DMS153 (cell line): ENCODE measurements at places on chromosomes 5 and 9.
A peak's percentile ranks its signal among the peaks of the same experiment; 100 is the strongest.

GRCh38 chr5:132526974-132527564 lies 16.3 kb downstream of the IL5 start:
- no peak for DNase-seq

- no peak for DNase-seq
Measured at GRCh38 chr5:127410959-127411358, 106.5 kb upstream of the PRRC1 start.

- no peak for DNase-seq
Measured at GRCh38 chr9:5817862-5818261, 15.1 kb downstream of the ERMP1 start.

DNA sequence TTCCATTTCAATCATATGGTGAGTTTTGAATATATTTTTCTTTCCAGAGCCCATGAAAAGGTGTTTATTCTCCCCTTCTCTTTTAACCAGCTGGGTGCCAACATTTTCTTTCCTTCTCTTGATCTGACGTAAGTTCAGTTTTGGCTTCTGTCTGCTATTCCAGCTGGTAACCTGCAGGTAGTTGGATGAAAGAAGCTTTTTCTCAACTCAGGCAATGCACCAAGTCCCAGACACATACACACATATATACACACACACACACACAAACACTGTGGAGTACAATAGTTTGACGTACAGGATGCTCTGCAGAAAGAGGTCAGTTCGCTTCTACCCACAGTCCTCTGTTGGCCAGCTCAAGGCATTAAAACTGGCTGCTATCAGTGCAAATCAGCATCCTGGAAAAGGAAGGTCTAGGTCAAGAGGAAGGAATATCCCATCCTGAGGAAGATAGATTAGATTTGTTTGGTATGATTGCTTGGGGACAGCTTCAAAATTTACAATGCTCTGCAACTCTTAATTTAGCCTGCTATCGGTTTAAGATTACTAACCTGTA lies 214.3 kb upstream of the SEMA6A start:
- no peak for DNase-seq

DNA sequence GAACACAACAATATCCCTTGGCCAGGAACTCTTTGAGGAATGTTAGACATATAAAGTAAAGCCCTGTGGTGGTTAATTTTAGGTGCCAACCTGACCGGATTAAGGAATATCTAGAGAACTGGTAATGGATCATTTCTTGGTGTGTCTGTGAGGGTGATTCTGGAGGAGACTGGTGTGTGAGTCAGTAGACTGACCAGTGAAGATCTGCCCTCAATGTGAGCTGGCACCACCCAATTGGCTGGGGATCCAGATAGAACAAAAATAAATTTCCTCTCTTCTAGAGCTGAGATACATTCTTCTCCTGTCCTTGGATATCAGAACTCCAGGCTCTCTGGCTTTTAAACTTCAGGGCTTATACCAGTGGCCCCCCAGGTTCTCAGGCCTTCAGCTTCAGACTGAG lies 56.2 kb upstream of the TNPO1 start:
- DNase-seq, result no peak

DNA sequence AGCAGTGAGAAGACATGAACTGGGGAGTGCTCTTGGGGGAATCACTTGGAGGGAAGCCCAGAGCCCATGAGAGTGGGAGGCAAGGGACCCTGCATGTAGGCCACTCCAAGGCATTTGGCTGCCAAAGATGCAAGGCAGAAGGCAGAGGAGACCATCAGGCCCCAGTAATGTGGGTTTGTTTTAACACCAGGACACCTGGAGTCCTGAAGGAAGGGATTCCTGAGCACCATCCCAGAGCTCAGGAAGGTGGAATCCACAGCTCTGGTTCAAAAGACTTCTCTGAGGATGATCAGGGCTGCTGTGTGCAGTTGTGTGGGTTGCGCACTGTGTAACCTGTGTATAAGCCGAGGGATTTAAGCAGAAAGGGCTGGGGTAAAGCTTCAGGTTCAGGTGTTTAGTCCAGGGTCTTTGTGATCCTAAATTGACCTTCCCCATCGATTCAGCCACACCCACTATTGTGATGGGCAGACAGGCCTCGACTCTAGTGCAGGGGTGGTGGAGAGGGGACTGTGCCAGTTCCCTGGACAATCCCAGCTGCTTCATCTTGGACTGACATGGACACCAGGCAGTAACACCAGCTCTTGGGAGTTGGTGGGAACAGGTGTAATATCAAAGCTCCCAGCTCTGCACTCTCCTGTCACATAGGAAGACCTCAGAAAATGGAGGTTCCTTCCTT lies 11.0 kb downstream of the B4GALT7 start:
- DNase-seq, result no peak

GRCh38 chr5:42490831-42491230 lies 67.6 kb downstream of the GHR start:
- no peak for DNase-seq

GRCh38 chr5:170576602-170577535 lies 73.0 kb downstream of the KCNIP1 start:
- DNase-seq, result no peak

DNA sequence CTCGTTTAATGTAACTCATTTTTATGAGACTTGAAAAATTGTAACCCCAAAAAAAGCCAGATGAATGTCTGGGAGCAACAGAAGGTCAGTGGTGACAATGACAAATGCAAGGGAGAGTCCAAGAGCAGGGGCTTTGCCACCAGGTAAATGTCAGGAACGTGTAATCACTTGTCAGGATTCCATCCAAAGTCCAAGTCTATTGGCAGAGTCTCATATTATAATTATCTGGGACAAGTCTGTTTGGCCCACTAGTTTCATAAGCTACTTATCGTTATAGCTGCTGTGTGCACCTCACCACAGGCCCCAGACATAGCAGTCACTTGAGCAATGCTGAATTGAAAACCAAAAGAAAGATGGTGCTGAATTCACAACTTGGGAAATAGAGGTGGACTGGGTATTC lies 180.8 kb downstream of the DNAH5 start:
- no peak for DNase-seq

GRCh38 chr5:172606156-172606785 lies 34.8 kb upstream of the NEURL1B start:
- no peak for DNase-seq

- DNase-seq, result no peak
Measured at GRCh38 chr9:69351227-69351626, 26.2 kb downstream of the ENTREP1 start.

DNA sequence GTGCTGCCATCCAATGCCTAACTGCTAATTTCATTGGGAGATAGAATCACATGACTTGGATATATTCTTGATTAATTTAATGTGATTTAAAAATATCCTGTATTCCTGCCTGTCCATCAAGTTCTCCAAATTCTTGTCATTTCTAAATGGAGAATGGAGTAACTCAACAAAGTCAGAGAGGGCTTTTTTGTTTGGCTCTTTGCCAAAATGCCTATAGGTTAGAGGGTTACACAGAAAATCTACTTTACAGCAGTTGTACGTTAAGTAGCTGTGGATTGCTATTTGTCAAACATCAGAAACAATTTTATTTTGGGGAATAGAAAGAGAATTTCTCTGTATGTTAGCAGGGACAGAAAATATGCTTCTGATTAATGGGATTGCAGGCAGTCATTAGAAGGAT lies 5.9 kb downstream of the PIK3R1 start:
- DNase-seq, result no peak

DNA sequence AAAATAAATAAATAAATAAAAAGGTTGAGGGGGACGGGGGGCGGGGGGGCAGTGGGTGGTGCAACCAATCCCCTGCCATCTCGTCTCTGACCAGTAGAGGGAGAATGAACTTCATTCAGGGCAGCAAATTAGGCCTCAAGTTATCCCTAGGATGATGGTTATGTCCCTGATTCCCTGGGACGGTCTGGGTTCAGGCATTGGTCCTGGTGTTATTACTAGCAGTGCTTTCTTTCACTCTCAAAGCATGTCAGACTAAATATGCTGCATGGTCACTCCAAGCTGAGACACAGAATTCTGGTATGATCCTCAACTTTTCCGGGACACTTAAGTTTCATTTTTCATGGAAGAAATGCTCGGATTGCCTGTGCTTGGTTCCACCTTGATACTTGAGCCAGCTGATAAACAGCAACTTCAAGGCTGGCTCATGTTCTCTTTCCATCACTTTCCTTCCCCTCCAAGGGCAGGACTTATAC lies 59.4 kb downstream of the DAP start:
- DNase-seq, result peak; percentile 17

GRCh38 chr9:126261584-126262356 lies 64.9 kb upstream of the MVB12B start:
- DNase-seq, result no peak

DNA sequence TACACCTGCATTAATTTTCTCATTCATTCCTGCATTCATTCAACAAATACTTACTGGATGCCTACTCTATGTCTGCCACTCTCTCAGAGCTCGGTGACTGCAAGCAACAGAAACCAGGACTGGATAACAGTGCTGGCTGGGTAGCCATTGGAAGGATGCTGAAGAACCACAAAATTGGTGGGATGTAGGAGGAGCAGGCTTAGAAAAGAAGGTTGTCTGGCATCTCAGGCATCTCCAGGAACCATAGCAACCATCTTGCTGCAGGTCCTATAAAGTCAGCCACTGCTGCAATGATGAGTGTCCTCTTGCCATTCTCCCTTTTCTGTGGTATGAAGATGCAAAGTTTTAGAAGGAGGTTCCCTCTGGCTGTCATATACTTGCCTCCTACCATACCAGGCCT lies 168.6 kb downstream of the FGF18 start:
- no peak for DNase-seq

- DNase-seq, result no peak
Measured at GRCh38 chr5:181166812-181167733, 19.7 kb downstream of the OR2V2 start.

DNA sequence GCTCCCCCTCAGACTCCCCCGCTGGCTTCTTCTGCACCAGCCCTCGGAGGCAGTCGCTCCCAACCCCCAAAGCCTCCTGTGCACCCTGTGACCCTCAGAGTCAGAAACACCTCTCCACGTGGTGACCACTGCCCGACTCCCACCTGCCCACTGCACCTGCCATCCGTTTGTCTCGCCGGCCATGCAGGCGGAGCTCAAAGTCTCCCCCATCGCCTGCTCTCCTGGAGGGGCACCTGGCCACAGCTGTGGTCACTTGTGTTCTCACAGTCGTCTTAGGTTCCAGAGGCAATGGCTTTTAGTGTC lies 38.2 kb downstream of the MRPL36 start:
- DNase-seq, result no peak

- no peak for DNase-seq
Measured at GRCh38 chr5:17396247-17396646, 101.8 kb upstream of the TAF11L2 start.

DNA sequence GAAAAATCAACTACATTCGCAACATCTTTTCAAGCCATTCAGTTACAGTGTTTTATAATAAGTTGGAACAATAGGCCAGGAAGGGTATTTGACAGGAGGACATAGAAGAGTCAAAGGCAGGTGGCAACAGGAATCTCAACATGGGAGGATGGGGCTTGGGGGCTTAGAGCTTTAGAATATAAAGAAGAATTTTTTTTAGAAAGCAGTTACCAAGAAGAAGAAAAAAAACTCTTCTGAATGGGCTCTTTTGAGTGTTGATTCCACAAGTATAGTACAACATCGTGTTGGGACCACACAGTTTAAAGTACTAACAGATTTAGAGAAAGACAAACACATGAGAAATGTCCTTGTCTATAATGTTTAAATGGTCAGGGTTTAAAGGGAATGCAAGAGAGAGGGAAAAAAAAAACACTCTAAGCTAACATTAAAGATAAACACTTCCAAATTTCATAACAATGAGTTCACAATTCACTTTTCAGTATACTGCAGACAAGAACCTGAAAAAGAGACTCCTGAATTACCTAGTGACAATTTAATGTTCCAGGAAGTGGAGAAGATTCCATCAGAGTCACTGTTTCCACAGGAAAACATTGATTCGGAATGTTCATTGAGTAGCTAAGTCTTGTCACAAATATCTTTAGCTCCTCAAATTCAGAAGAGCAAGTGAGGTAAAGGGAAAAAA lies 282.3 kb downstream of the DEPDC1B start:
- DNase-seq, result no peak

DNA sequence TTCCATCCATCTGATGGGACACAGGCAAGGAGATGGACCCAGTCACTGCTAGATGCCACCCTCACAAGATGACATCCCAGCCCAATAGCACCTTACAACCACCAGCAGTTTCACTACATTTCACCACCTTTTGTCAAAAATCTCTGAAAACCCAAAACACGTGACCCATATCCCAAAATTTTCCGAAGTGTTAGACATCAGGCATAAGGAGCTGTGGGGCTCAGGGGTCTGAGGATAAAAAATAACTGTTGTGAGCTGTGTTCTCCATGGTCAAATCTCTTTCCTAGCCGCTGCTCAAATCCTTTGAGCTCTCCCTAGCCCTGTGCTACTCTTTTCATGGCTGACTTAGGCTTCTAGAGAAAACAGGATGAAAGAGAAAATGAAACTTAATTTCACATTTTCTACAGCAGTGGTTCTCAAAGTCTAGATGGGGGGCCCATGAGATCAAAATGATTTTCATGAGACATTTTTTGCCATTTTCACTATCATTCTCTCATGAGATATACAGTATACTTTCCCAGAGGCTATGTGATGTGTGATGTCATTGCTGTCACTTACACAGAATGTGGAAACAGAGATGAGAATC lies 40.7 kb downstream of the TIMD4 start:
- no peak for DNase-seq

DNA sequence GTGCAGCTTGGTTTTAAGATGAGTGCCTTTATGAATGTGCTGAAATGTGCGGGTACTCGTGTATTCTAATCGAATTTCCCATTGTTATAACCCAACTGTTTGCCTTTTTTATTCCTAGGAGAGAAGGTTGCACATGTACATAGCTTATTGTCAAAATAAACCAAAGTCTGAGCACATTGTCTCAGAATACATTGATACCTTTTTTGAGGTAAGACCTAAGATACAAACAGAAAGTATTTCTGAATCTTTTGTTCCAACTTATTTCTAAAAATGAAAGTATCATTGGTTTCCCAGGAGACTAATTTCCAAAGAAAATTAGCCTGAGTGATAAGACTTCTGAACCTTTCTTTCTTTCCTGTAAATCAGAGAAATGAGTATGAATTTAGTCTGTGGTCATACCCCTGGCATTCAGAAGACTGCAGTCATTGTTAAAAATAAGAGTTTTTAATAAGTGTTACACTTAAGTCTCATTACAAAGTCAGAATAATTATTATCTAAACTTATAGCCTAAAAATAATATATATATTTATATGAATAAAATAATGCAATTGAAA lies 102.4 kb upstream of the OTULINL start:
- DNase-seq, result no peak

- no peak for DNase-seq
Measured at GRCh38 chr5:170537451-170538095, 33.8 kb downstream of the KCNIP1 start.
